ENCODE measurements at places on chromosomes 16 and 17.

- DNase-seq: no peak
Observed at GRCh38 chr17:15096511-15096910, 168.6 kb downstream of the PMP22 start.

DNA sequence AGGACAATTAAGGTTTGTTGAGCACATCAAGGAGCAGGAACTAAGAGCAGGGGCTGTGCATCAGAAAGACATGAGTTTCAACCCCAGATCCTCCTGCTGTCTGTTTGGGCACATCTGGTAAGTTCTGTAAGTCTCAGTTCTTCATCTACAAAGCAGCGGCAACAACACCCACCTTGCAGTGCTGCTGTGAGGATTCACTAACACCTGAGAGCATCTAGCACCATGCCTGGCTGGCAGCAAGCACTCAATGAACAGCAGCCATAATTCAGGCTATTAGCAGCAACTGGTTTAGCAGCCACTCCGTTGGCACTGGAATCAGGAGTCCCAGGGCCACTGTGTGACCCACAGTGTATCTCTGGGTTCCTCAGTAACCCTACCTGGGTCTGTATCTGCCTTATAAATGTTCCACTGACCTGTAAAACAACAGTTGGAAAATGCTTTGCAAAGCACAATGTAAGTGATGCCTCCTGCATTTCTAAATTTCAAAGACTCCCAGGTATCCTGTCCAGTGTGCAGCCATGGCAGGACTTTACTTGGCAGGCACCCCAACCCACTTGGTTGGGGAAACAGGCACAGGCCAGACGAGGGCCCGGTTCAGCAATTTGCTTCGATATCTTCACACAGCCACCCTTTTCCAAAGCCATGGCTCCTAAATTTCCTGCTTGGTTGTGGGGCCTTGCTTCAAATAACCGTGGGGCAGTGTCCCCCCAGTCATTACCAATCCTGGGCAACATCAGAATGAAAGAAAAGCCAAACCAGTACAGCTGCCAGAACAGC lies 4.2 kb downstream of the ST3GAL2 start:
- DNase-seq: no peak

GRCh38 chr16:3065742-3066439 lies 451 bp downstream of the IL32 start:
- no peak for DNase-seq

GRCh38 chr16:88830258-88830657 lies 18.5 kb upstream of the APRT start:
- no peak for DNase-seq

GRCh38 chr16:81004646-81005353 lies 1.9 kb downstream of the CMC2 start:
- DNase-seq: no peak

GRCh38 chr17:1197781-1198490 lies 18.2 kb upstream of the ABR start:
- no peak for DNase-seq

DNA sequence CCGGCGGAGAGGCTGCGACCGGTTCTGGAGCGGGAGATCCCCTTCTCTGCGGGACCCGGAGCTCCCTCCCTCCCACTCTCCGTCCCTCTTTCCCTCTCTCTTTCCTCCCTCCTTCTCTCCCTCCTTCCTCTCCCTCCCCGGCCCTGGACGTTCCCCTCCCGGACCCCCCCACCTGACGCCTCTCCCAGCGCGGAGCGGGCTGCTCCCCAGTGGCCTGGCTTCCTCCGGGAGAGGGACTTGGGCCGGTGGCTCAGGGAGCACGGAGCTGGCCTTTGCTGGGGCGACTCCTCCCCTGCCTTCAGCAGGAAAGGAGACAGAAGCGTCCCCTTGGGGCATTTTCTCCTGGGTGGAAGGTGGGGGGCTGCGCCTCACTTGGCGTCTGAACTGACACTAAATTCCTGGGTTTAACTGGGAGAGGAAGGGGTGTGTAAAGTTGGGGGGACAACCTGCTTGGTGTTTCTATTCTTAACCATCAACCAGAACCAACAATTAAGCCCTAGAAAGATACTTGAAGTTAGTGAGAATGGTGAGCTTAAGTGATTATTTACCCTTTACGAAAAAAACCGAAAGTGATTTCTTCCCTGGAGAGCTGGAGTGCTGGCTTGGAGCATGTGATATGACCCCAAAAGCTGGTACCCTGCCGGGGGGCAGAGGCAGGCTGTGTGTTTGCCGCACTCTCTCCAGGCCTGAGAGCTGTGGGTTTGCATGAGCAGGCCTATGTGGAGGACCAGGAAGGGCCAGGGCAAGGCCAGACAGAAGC lies 775 bp downstream of the SPIRE2 start:
- DNase-seq: no peak

DNA sequence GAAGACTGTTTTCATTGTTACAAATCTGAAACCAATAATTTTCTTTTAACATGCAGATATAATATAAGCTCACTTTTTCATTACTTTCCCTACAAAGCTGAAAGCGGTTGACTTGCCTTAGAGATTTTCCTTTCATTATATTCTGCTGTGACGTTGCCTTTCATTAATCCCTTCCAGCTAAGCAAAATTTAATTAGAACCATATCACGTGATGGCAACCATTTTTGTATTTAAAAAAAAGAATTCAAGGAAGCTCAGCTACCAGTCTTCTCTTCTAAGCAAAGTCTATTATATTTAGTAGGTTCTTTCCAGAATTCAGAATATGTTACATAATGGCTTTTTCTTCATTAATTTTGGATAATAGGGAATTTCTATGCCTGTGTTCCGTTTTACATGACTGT lies 186.5 kb downstream of the PRKCA start:
- DNase-seq: no peak

- DNase-seq: no peak
Observed at GRCh38 chr16:24344784-24345183, 88.6 kb downstream of the CACNG3 start.

DNA sequence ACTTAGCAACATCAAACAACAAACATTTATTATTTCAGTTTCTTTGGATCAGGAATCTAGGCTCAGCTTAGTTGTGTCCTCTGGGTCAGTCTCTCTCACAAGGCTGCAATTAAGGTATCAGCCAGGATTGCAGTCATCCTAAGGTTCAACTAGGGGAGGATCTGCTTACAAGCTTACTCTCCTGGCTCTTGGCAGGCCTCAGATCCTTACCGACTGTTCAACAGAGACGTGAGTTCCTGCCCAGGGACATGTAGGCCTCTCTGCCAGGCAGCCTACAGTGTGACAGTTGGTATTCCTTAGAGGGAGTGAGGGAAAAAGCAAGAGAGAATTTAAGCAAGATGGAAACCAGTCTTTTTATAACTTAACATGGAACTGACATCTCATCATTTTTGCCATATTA lies 294.0 kb downstream of the ZFHX3 start:
- DNase-seq: no peak

DNA sequence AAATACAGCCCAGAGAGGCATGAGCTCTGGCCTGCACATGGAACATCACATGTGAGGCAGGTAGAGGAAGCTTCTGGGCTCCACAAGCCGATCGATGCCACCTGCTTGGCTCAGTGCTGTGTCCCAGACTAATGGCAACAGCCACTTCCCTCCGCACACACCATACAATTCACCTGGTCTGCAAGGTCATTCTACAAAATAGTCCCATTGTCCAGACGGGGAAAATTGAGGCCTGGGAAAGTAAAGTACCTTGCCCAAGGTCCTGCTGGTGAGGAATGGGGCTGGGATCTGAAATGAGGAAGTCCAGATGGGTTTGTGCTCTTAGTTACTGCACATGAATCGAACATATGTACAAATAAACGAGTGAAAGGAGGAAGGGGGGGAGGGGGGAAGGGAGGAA lies 88.0 kb downstream of the LITAF start:
- no peak for DNase-seq

DNA sequence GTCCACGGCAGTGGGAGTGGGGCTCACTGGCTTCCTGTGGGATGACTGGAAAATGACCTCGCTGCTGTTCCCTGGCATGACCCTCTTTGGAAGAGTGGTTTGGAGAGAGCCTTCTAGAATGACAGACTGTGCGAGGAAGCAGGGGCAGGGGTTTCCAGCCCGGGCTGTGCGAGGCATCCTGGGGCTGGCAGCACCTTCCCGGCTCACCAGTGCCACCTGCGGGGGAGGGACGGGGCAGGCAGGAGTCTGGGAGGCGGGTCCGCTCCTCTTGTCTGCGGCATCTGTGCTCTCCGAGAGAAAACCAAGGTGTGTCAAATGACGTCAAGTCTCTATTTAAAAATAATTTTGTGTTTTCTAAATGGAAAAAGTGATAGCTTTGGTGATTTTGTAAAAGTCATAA lies 7.8 kb upstream of the RNF213 start:
- no peak for DNase-seq

- DNase-seq: no peak
Observed at GRCh38 chr17:18951941-18952842, at the start of gene SLC5A10. Gene SLC5A10, plus strand, starts transcription at chr17:18952165. Its CDS starts 41 bp downstream, at chr17:18952206.

- no peak for DNase-seq
Observed at GRCh38 chr16:1919327-1919998, 1.2 kb upstream of the HS3ST6 start.

- DNase-seq: no peak
Observed at GRCh38 chr17:79655672-79656290, 44.9 kb upstream of the RBFOX3 start.

GRCh38 chr16:10172848-10173655 lies 9.2 kb downstream of the GRIN2A start:
- DNase-seq: no peak

DNA sequence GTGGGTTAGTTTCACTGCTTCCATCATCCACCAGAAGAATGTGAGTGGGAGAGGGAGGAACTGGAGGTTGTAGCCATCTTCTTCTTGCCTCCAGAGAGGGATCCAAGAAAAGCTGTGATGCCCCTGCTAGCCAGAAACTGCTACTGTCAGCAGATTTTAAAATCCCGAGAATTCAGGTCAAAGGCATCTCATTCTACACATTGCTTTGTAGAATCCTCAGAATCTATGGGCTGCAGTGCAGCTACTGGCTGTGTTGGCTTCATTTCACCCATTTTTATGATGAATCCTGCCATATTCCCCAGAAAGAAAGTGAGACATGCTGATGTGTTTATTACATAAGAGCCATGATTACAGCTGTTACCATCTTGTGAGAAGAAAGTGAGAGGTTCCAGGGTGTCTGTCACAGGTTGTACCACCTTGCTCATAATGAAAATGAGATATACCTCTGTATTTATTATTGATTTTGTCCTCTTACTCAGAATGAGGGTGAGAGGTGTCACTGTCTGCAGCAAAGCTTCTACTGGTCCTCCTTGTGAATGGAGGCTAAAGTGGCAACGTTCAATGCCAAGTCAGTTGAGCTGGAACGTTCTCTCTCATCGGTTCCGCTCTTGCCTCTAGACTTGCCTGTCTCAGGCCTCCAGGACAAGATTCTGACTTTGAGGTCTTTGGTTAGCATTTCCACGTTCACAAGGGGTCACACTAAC lies 50.1 kb upstream of the MYH10 start:
- no peak for DNase-seq

DNA sequence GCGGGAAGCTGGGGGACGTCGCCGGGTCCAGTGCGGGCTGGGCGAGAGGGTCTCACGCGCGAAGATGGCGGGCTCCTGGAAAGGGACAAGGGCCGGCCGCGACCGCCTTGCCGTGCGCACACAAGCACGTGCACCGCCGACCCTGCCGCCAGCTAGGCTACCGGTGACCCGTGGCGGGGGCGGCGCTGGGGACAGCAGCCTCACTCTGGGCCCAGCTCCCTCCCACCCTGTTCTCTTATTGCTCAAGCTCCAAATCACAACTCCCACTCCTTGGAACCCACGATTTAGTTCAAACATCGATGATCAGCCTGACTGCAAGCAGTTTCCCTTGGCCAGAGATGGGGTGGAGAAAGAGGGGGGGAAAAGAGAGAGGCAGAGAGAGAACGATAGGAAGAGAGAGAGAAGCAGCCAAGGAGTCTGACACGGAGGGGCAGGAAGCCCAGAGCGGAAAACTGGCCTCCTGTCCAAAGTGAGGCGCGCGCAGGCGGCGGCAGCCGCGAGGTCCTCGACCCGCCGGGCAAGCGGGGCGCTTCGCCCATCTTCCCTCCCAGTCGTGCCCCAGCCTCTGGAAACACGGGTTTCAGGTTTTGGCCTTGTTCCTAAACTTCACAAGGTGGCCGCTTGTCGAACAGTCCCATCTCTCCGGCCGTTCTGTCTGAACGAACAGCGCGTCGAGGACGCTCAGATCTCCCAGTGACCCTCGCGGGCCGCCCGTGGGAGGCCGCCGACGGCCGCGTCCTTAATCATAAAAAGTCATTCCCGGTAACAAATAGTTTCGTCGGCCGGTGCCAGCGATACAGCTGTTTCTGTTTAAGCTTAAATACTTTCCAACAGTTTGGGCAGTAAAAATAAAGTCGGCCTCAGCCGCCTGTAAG lies 1.7 kb upstream of the CBX8 start:
- DNase-seq: no peak

DNA sequence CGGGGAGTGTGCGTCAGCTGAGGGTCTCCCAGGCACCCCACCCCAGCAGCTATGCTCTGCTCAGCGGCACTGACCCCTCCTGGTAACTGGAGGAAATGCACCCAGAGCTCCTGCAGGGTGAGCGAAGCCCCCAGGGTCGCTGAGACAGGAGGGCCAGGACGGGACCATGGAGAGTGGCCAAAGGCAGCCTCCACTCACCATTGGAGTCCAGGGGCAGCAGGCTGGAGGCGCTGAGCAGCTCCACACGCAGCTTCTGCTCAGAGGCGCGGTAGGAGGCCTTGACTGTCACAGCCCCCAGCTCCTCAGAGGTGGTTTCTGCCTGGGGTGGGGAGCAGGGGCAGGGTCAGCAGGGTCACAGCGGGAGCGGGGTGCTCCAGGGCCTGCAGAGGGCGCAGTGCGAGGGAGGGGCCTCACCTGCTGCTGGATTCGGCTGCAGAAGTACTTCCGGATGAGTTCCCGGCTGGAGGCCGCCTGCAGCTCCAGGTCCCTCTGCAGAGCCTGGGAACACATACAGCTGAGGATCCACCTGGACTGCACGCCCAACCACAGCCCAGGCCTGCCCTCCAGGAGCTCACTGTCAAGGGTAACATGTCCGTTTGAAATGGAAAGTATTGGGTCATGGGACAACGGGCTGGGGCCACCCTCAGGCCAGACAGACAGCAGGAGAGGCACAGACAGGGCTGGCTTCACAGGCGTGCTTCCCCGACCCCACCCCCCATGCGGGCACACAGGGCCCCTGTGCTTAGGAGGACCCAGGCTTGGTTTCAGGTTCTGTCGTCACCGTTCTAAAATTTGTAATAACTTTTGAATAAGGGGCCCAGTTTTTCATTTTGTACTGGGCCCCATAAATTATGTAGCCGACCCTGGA lies 13.8 kb downstream of the UNC13D start:
- DNase-seq: no peak

- DNase-seq: no peak
Observed at GRCh38 chr17:58387834-58388233, 29.5 kb downstream of the RNF43 start.

GRCh38 chr16:380762-381011 lies 1.1 kb downstream of the PGAP6 start:
- no peak for DNase-seq

GRCh38 chr16:19328364-19328763 lies 42.8 kb downstream of the CLEC19A start:
- no peak for DNase-seq

Measured in cerebellar nuclear complex (tissue), 1 donor.